ENCODE measurements at places on chromosomes 4 and X. TPM values are rescaled to one million over a fixed set of nuclear protein-coding genes. Genes with fewer than 3 reads are reported as not detected.

CORIN gene
- total RNA-seq, result 25.0 TPM

OSTC gene
- total RNA-seq, result 70.9 TPM

C1QTNF7 gene
- 4.3 TPM for total RNA-seq

- DNase-seq, result no peak
Measured at GRCh38 chr4:151219948-151220347, 57.0 kb upstream of the PRSS48 start.

DNA sequence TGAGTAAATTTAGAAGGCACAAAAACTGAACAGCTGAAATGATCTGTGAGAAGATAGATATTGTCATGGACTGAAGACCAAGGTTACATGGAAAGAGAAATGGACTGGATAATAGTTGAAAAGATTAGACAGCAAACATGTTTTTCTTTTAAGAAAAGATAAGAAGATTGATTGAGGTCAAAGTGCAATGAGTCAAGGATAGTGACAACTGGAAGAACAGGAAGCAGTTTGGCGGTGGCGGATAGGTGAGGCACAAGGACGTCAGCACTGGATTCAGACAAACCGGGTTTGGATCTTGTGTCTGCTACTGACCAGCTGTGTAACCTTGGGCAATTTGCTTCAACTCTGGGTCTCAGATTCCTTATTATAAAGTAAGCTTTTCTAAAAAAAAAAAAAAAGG, 2.0 kb upstream of the HPGD start:
- peak; percentile 59 for DNase-seq

DNA sequence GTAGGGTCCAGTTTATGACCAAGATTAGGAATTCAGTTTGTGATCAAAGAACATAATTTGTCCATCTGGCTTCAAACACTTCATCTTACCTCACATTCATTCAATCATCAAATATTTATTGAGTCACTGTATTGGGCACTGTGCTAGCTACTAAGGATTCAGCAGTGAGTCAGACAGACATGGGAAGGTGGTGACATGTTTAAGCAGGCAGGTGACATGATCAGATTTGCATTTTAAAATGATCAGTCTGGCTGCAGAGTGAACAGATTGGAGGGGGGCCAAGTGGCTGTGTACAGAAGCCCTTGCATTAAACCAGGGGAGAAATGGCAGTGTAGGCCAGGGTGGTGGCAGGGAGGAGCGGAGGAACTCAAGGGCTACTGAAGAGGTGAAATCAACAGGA, 25.1 kb upstream of the APLN start:
- peak; percentile 50 for DNase-seq
